NCI-H2227 treated with DMSO at 0.1 percent for 48 hours (cell line): ENCODE measurements at places on chromosomes 4 and X.

- DNase-seq = peak; percentile 47
These were observed 127.9 kb downstream of the KLHL8 start for GRCh38 chr4:87092389-87093141.

- peak; percentile 30 for DNase-seq
These were observed at the start of gene FHDC1 for GRCh38 chr4:152935631-152936445. TSS of gene FHDC1 (plus strand) at chr4:152936323. CDS start at chr4:152943058, 6,735 bp downstream.

DNA sequence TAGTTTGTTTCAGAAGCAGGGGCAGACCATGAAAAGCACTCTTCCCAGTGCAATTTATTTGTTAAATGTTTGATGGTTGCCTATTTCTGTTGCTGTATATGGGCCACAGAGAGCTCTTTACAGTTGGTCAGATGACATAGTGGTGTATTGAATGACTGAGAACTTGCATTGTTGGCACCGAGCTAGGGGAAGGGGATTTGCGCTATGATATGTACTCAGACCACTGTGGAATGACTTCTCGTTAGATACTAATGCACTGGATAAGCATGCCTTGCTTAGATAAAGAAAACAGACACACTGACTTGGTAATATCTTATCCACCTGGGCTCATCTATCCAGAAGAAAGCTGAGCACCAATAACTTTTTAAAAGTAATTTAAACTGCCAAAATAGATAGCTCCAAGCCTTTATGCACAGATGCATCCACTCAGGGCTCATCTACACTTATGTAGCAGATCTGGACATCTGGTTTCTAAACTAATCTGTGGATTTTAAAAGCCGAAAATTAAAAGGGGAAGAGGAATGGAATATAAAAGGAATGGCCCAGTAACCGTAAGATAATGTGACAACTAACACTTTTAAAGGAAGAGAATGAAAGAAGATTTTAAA is 132.7 kb downstream of the GATB start:
- no peak for DNase-seq

DNA sequence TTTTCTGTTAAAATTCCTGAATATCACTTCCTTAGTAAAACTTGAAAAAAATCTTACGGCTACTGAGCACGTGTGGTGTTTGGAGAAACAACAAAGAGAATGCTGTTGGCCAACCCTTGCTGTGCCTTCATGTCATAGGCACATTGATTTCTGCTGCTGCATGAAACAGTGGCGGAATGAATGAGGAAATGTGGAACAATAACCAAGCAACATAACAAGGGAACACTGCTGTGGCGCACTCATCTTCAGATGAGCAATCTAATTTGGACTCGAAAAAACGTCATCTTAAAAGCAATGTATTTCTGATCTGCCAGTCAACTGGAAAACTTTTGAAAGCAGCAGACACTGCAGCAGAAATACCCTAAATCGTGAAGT is 51.4 kb downstream of the PROM1 start:
- DNase-seq = no peak

DNA sequence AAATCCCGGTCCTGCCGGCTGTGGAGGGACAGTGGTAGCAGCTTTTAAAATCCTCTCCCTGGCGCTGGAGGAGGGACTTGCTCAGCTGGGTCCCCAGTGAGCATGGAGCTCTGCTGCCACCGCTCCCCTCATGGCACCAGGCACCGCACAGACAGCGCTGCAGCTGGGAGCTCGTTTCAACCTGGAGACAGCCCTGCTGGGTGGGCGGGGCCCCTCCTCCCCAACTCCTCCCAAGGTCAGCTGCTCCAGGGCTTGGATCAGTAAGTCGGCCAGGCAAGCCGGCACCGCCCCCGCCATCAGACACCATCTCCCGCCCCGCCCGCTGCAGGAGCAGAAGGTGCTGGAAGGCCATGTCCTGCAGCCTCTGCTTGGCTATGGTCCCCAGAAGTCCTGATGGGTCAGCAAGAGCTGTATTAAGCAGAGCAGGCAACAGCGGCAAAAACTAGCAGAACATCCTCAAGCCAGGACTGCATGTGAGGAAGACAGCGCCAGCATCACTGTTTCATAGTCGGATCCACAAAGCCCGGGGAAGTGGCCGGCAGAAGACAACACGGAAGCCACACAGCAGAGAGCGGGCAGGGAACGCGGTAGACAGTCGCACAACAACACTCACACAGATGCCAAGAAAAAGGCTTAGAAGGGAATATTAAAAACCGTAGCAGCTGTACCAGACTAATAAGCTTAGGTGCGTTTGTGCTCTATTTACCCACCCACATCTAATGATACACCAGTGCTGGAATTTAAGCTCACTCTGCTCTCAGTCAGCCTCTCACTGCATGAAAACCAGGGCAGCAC is 16.2 kb downstream of the ZFYVE28 start:
- DNase-seq = peak; percentile 74

DNA sequence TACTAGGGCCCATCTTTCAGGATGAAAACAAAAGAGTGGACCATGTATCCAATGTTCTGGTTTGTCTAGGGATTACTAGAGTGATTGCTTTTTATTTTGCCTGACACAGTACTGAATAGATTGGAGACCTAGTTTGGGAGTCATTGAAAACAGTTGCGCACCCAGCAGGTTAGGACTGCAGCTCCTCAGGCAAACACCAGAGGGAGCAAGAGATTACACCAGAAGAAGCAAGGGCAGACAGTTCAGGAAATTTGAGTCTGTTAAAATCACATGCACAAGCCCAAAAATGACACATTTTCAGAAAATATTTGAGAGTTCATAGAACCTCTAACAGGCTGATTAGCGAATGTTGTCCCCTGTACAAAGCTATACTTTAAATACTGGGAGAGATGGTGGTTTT is 55.6 kb downstream of the CYLC1 start:
- DNase-seq = no peak

DNA sequence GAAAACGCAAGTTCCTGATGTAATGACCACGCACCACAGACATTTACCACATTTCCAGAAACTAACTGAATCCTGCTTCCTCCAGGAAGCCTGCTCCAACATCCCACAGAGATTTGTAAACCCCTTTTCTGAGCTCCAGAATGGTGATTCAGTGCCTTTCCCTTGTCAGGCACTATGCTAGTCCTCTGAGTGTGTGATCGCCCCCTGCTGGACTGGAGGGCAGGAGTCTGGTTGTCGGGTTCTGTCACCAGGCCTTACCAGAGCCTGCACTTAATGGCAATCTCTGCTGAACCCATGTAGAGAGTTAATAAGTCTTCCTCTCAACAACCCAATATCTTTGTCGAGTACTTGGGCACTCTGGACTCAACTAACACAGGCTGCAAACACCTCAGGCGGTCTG is 14.5 kb upstream of the KDM5C start:
- no peak for DNase-seq
